ENCODE measurements at places on chromosomes 2 and 18.

- no peak for DNase-seq
Observed at GRCh38 chr2:232388324-232388891, 9.9 kb downstream of the ALPP start.

- no peak for DNase-seq
Observed at GRCh38 chr18:38241736-38242135, 676.1 kb upstream of the CELF4 start.

GRCh38 chr2:55051026-55051866 lies 995 bp upstream of the RTN4 start:
- DNase-seq = peak; percentile 60

DNA sequence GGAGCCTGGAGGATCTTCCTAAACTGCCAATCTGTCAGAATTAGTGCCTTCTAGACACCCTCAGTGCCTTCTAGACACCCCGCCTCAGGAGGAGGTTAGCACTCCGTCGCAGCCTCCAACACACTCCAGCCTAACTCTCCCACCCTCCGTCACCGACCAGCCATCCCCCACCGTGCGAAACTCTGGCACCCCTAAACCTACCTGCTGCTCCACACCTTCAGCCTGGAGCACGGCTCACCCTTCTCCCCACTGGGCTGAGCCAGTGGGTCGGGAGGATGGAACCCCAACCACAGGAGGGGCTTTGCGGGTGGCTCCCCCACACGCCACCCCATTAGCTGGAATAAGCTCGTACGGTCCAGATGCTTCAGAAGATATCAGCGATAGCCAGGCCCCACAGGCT lies 468.9 kb upstream of the HS6ST1 start:
- DNase-seq = no peak

DNA sequence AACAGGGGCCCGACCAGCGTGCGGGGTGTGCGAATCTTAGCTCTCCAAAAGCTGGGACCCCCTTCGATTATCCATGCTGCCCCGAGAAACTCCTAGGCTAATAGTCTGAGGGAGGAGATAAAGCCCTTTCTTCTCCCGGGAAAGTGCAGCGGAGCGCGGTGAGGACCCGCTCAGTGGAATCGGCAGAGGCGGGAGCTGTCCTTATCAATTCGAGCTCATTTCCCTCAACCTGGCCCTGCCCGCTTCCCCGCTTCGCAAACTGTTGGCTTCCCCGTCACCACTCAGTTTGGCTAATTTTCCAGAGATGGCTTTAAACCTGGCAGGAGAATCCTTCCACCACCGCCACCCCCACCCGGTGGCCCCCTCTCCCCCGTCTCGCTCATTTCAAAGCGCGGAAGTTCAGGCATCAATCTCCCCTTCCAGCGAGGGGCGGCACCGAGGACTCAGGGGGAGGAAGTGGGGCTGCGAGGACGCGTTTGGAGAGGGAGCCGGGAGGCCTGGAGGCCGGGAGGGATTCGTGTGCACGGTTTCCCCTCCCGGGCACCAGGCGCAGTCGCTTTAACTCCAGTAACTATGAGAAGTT lies 1.6 kb downstream of the KLHL14 start:
- DNase-seq = peak; percentile 5

DNA sequence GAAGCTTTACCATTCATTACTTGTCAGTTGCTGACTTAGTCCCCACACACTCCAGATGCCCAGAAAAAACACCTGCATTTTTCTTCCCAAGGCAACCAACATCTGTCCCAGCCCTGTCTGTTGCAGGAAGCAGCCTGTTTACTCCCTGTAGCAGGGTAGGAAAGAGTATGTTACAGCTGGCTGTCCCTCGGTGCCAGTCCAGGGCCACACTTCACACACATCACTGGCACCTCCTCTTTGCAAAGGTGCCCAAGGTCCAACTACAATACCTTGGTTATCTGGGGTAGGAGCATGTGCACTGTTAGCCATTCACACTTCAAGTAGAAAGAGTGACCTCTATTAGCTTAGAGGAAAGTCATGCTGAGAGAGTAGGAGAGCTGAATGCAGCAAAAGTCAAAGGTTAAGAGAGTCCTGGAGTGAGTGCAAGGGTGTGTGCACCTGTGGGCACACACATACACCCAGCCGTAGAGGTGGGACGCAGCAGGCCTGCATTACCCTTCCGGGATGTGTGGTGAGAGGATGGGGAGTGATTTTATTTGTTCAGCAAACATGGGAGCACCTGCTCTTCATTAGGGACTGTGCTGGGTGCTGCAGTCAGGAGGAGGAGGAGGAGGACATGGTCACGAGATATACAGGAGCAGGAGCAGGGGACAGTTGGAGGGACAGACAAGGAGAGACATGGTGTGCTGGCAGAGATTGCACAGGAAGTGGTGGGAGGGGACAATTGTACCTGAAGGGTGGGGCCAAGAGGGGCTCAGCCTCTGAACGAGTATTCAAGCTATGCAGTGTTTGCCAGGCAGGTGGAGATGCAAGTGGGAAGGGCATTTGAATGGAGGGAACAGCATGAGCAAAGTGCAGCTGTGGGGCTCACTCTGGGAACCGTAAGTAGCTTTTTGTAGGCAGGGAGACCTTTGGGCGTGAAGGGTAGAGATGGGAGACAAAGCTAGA lies 69.8 kb downstream of the TSN start:
- peak; percentile 42 for DNase-seq

DNA sequence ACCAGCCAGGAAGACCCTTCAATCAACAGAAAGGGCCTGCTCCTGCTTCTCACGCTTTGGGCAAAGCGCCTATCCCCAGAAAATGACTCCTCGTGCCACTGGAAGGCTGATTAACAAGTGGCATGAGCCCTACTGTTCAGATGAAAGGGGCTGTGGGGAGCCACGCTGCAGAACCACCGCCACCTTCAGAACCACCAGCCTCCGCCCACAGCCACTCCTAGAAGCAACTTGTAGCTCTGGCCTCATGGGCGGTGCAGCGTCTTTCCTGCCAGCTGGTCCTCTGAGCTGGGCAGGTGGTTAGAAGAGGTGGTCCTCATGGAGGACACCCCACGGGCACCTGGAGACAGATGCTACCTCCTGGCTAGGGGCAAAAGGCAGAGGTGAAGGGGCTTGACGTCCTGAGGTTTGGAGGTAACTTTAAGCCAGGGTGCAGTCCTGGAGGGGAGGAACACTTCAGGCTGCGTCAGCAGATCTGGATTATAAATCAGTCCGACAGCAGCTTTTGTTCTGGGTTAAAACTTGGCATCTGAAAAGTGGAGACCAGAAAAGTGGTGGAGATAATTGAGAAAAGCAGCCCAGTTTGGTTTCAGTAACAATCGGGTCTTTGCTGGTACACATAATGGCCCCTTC lies 861 bp upstream of the SEMA4C start:
- peak; percentile 74 for DNase-seq

GRCh38 chr18:13597068-13597467 lies 129.3 kb downstream of the FAM210A start:
- no peak for DNase-seq

DNA sequence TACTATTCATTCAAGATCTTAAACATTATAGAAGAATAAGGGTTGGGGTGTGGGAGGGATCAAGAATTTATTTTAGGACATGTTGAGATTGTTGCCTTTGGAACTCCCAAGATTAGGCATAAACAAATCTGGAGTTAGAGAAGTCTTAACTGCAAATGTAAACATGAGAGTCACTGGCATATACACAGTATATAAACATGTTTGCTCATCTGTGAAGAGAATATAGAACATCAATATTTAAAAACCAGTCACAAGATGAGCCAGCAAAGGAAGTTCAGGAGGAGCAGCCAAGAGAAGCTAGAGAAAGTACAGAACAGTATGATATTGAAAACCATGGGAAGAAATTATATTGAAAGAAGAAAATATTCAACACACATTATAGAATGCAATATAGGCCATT lies 638.6 kb upstream of the SLC39A10 start:
- DNase-seq = no peak

DNA sequence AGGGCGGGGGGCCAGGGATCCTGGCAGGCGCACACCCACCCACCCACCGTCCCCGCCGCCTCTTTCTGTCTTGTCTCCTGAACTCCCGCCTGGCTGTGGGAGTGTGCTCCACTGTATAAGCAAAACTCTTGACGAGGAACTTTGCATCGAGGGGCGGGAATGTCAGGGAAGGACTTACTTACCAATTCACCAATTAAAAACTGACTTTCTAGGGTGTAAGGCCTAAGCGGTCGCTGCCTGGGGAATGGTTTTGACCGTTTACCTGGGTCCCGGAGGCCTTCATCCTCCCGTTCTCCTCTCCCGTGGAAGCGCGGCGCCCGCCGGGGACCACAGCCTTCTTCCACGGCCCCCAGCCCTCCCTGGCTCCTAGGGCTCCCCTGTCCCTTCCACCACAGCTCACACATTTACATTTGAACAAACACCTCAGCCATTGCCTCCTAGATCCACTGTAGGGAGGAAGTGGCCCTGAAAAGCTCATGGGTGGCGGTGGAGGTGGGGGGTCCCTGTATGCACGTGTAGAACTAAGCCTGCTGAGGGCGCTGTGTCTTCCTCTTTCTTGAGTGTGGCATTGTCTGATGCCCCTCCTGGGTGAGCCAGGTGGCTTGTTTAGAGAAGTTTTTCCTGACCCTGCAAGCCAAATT lies 8.9 kb downstream of the ASIC4 start:
- no peak for DNase-seq

DNA sequence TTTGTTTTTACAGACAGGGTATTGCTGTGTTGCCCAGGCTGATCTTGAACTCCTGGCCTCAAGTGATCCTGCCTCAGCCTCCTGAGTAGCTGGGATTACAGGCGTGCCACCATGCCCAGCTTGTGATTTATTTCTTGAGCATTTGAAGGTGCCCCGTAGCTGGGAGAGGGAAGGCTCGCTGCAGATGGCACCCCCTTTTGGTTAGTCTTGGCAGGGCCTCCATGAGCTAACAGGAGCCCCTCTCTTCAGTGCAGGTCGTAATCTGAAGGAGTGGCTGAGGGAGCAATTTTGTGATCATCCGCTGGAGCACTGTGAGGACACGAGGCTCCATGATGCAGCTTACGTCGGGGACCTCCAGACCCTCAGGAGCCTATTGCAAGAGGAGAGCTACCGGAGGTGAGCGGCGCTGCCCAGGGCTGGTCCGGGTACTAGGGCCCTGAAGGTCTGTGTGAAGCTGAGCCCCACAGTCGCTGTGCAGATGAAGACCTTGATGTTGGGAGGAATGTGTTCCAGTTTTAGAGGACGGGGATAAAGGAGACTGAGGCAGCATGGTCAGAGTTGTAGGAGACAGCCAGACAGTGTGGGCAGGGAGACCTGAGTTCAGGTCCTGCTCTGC lies 6.7 kb downstream of the ASB1 start:
- no peak for DNase-seq

DNA sequence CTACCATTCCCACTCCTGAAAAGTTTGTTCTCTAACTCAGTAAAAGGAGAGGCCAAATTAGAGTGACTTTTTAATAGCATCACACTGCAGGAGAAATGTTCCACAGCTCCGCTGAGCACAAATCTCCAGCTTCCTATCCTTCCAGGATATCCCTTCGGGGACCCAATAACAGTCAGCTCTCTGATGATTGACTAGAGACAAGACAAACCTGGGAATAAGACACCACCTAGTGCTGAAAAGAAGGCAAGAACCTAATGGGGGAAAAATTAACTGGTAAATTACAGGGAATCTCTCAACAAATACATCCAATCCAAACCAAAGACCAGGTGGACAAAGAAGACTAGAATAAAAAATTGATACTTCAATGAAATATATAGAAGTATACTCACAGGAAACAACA lies 977.1 kb upstream of the SOX11 start:
- no peak for DNase-seq

- no peak for DNase-seq
Observed at GRCh38 chr18:8800445-8800844, 95.1 kb downstream of the MTCL1 start.

- DNase-seq = no peak
Observed at GRCh38 chr2:3867469-3867868, 164.1 kb downstream of the DCDC2C start.

DNA sequence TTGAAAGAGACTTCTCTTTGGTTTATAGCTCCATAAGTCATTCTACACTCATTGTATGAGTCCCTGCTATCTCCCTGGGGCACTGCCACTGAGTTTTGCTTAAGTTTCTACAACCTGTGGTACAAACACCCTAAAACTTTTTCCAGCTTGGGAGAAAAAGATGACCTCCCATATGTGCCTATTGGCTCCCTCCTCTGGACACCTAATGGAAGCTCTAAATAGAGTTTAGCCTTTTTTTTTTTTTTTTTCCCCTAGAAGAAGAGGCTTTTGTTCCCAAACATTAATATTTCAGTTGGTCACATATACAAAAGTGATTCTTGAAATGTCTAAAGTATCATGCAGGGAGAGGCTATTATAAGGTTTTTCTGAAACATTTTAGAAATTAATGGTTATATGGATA lies 547.2 kb upstream of the TMEFF2 start:
- no peak for DNase-seq

DNA sequence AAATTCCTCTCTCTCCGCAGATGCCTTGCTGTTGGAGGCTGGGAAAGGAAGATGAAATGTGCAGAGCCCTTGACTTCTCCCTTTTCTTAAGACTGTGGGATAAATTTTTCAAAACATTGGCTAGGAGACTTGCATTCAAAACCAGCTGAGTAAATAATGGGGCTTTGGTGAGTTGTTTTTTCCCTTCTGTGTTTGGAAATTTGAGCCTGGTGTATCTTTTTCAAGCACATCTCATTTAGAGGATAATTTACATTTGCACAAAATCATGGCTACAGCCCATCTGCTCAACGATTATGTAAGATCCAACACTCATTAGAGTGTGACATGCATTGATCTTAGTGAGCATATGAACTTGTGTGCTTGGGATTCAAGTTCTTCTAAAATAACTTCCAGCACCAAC lies 112.1 kb upstream of the ATP8B1 start:
- no peak for DNase-seq

DNA sequence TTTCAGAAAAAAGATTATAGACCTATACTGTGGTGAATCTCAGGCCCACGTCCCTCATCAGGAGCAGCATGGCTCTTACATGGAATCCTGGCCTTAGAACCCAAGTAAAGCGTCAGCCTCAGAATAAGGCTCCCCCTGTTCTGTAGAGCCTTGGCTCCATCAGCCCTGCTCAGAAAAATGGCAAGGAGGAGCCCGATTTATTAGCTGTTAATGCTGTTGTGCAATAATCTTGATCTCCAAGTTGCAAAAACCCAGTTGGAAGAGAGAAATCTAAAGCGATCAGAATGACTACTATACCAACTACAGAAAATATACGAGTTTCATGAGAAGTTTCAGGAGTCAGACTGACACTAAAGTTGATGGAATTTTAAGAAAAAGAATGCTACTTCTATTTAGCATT lies 35.6 kb upstream of the CTAGE1 start:
- DNase-seq = no peak

Measured in mucosa of descending colon (tissue), 3 donors.